Lower leg skin (tissue), 4 donors: ENCODE measurements at places on chromosomes 16 and 17. TPM values are rescaled to one million over a fixed set of nuclear protein-coding genes. Genes with fewer than 3 reads are reported as not detected.

Gene CCL16
- total RNA-seq: not detected

Gene PPL
- 445 TPM for total RNA-seq

Gene CCL14
- total RNA-seq: 28.2 TPM

Gene PNMT
- 1.6 TPM for total RNA-seq

Gene ZNF205
- 15.1 TPM for total RNA-seq

Gene TP53TG3B
- not detected for total RNA-seq

Gene EVPL
- 514 TPM for total RNA-seq

Gene TOX3
- 2.2 TPM for total RNA-seq

Gene DPEP3
- total RNA-seq: 0.26 TPM

Gene DNAAF8
- total RNA-seq: 1.4 TPM

Gene DRC3
- total RNA-seq: 4.0 TPM

Gene KCNJ2
- 11.4 TPM for total RNA-seq

Gene TMIGD1
- not detected for total RNA-seq

DNA sequence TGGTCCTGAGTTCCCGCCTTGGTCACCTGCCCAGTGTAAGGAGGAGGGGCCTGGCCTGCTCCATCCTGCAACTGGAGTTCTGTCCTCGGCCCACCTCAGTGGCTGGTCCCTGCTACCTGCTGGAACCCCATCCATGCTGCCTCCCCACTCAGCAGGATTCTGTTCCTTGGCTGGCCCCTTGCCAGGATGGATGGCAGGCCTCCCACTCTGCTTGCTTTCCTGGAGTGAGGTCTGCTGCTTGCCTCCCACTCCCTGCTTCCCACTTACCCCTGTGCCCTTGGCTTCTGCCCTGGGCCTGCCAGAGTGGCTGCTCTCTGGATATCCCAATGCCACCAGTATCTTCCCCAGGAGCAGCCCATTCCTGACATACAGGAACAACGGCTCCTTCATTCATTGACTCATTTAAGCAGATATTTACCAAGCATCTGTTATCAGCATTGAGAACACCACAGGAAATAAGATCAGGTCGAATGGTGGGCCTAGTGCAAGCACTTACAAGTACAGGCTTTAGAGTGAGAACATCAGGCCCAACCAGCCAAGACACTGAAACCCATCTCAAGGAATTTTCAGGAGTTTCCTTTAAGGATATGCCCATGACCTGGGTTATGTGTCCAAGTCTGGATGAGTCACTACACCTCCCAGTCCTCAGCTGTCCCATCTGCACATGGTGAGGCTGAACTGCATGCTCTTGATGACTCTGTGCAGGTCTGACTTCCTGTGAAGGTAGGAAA is 17.0 kb upstream of the RPRML start:
- DNase-seq: no peak

DNA sequence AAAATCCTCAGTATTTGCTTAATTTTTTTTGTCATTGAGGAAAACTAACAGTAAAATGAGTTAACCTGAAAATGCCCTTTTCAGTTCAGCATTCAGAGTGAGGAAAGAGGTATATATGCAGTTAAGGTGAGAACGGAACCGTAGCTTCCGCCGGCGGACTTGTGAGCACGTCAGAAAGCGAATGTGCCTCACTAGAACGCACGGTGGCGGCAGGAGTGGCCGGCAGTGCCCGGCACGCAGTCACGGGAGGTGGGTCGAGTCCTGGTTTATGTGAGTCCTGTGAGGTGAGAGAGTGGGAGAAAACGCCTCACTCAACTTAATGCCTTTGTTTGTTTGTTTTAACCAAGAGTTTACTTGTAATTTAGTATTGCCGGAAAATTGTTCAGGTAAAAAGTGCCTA is 6.1 kb downstream of the SEC14L1 start:
- no peak for DNase-seq

GRCh38 chr16:51125992-51126391 is 25.1 kb downstream of the SALL1 start:
- DNase-seq: no peak

GRCh38 chr17:76682296-76682695 is 28.5 kb downstream of the MXRA7 start:
- DNase-seq: no peak

DNA sequence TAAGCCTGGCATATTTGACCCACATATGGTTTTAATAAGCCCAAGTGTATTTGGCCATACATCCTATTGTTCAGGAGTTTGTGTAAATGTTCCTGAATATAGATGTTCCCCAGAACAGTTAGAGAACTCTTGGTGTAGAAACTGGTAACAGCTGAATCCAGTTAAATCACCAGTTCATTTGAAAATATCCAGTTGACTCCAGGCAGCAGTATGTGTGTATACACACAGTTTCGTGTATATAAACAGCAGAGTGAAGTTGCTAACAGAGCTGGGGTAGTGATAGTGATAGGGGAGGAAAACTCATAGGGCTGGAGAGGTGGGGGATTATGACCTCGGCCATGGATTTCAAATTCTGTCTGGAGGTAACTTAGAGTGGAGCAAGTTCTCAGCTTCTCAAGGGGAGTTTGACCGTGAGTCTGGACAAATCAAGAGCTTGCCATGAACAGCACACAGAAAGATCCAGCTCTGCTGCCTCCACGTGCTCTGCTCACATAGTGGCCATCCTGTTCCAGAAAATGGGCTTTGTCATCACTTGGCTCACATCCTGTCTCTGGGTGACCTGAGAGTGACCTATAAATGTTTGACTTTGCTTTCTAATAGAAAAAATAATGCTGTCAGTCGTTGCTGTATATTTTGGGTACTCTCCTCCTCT is 30.6 kb upstream of the MMD start:
- no peak for DNase-seq

DNA sequence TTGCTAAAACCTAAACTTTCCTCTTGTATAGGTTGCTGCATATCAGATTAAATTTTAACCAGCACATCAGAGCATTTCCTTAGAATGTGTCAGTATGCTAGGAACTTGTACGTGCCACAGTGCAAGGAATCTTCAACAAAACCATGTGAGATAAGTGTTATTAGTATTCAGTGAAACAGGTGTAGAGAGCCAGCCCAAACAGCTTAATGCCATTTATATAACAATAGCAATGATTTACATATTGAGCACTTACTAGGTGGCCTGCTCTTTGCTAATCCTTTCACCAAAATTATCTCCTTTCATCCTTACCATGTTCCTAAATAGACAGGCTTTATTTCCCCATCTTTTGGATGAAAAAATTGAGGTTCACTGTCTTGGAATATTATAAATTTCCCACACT is 485.7 kb downstream of the HS3ST4 start:
- no peak for DNase-seq

DNA sequence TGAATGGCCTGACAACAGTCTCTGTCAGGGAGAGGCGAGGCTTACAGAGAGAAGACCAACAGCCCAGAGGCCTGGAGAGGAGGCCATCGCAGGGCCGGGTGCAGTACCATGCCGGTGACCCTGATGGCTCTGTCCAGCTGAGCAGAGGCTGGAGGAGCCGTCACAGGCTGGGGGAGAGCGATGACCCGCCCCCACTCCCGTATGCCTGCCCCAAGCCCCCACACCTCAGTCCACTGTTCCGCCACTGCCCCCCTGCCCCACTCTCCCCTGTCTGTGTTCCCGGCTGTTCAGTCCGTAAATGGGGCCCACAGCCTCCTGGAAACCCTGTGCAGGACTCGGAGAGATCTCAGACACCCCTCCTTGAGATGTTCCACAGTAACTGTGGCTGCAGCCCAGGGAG is 12.8 kb upstream of the FAM83G start:
- no peak for DNase-seq

DNA sequence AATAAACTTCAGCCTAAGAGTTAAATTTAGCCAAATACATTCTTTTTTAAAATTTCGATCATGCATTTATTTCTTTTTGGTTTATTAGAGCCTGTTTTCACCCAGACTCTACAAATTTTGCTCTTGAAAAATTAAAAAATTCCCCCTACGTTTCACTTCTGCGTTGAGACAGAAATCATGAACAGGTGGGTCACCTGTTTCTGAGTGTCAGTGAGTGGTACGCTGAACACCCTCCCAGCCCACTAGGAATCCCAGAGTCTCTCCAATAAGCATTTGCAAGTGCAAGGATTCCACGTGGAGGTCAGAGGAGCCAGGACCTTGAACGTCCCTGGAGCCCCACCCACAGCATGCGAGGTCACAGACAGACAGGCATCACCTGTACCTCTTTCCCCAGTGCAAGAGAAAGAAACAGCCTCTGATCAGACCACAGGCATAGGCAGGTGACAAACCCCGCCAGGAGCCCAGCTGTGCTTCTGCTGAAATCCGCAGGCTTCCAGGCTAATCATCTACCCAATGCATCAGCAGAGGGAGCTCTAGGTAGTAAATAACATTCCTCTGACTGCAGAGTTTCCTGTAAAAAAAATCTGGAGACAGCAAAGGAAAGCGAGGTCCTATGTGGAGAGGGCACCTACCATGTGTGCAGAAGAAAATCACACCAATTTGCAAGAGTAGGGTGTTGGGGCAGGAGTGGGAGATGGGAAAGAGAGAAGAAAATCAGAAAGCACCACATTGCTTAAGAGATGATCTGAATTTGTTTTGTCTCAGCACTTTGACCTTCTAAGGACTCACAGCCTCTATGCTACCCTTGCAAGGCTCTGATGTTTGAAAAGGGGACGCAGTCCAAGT is 5.9 kb upstream of the XYLT1 start:
- peak; percentile 83 for DNase-seq

DNA sequence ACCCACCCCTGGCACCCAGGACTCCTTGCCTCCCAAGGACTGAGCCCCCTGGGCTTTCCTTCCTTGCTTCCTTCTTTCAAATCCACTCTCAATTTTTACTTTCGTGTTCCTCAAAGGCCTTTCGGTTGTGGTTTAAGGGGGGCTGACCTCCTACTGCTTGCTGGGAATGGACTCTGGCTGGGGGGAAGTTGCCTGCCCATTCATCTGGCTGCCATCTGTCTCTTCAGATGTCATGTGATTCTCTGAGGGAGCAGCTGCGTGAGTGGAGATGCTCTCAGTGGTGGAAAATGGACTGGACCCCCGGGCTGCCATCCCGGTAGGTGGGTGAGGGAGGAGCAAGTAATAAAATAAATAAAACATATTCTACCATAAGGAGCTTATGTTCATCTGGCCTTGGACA is 93.8 kb upstream of the RPRML start:
- no peak for DNase-seq

GRCh38 chr17:65848751-65849150 is 287.3 kb upstream of the AXIN2 start:
- DNase-seq: no peak

DNA sequence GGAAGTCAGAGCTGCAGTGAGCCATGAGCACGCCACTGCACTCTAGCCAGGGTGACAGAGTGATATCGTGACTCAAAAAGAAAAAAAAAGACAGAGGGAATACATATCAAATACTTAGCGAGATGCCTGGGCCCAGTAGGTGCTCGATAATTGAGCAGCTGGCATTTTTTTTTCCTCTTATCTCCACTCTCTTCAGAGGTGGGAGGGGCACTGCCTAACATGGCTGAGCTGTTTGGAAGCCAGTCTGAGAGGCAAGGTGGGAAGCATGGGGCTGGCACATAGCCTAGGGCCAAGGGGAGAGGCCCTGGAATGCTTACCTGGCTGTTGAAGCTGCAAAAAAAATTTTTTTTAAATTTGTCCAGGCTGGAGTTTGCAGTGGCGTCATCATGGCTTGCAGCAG is 38.4 kb downstream of the HIC1 start:
- DNase-seq: no peak

- DNase-seq: no peak
These were observed 31.2 kb downstream of the XYLT1 start for GRCh38 chr16:17439580-17439979.

DNA sequence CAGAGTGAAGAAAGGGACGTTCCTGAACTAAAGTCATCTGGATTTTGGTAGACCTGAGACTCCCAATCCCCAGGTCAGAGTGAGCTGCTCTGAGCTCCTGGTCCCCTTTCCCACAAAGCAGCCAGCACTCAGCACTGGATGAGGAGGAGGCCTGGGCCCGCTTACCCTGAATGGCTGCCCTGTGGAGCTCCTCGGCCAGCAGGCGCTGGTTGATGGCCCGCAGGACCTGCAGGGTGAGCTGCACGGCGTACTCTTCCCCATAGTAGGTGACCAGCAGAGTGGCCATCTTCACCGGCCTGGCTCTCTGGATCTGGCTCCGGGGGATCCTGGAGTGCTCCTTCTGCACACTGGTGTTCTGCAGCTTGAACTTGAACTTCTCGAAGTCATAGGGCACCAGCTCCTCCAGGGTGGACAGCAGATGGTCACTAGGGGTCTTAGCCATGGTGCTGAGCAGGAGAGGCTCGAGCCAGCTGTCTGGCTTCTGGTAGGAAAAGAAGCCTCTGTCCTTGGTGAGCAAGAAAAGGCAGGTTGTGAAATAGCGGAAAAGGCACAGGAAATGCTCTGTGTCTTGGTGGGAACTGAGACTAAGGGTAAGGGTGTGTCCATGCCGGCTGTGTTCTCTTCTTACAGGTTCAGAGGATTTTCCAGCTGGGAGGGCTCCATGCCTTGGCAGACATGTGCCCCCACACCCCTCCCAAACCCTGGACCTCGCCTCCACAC is at the start of gene MEFV:
MEFV (minus strand) TSS at position 488 of the 720 bp plus-strand sequence; CDS start at position 442, 46 bp downstream.
- DNase-seq: peak; percentile 28

- no peak for DNase-seq
These were observed 19.7 kb upstream of the MEIOC start for GRCh38 chr17:44636562-44636961.

DNA sequence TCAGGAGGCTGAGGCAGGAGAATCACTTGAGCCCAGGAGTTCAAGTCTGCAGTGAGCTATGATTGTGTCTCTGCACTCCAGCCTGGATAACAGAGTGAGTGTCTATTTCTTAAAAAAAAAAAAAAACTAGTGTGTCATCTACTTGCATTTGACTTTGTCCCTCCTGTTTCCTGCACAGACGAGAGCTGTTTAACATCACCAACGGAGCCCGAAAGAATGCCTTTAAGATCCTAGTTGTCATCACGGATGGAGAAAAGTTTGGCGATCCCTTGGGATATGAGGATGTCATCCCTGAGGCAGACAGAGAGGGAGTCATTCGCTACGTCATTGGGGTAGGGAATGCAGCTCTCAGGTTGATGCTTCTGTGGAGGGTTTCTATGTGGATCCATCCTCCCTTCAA is 13.4 kb downstream of the ITGAM start:
- DNase-seq: no peak

- no peak for DNase-seq
These were observed 302 bp downstream of the LITAF start for GRCh38 chr16:11586378-11586855.

DNA sequence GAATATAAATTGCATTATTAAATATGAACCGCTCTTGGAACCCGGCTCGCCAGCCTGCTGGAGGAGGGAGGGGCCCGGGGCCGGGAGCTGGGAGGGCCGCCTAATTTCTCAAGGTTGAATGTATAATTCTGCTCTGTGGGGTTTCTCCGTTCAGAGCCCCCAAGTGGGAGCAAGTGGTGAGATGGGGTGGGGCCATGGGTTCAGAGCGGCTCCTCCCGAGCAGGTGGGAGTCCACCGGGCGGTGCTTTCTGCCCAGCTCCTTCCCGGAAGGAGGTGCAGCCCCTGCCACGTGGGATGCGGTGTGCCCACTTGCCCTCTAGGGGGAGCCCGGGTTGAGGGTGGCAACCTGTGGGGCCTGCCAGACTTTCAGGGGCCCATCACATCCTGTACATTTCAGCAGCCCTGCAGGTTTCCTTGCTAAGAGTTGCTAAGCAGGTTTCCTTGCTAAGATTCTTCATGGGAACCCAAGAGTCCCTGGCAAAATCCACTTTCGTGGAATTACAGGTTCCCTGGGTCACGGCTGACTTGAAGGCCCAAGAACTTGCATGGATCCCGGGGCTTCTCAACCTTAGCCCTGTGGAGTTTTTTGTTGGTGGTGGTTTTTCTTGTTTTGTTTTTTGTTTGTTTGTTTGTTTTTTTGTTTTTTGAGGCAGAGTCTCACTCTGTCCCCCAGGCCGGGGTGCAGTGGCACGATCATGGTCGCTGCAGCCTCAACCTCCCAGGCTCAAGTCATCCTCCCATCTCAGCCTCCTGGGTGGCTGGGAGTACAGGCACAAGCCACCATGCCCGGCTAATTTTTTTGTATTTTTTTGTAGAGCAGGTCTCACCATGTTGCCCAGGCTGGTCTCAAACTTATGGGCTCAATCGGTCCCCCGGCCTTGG is 196.7 kb upstream of the GSE1 start:
- no peak for DNase-seq
